PC-3 (cell line): ENCODE measurements at places on chromosomes 4 and X. TPM values are rescaled to one million over a fixed set of nuclear protein-coding genes. Genes with fewer than 3 reads are reported as not detected.
A peak's percentile ranks its signal among the peaks of the same experiment; 100 is the strongest.

The ITIH6 gene
- not detected in 2 replicates for total RNA-seq

The FMR1NB gene
- total RNA-seq, result not detected in 2 replicates

DNA sequence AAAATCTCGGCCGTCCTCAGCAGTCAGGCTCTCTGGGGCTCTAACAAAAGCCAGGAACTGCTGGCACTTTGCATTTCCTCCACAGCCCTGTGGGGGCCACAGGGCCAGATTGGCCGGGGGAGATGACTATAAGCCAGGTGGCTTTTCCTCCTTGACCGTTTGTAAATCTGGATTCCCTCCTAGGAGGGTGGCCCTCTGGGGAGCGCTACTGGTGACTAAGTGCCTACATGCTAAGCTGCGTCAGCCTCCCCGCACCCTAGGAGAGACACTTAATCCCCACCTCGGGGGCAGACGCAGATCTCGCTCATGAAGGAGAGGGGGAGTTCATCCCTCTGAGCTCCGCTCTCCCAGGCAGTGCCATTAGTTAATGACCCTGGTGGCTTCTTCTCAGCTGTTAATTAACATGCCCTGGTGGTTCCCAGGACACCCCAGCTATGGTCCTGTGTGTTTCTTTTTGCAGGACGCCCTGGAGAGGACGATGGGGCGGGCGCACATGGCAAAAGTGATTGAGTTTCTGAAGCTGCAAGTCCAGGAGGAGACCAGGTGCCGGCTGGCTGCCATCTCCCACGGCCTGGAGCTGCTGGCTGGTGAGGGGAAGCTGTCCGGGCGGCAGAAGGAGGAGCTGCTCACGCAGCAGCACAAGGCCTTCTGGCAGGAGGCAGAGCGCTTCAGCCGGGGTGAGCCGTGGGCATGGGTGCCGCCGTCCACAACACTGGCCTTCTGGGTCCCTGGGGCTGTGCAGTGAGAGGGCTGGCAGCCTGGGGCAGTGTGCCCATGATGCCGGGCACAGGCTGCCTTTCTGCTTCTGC, 41.6 kb downstream of the EVC start:
- no peak overlapping the region for H3K4me3 ChIP-seq
- H3K36me3 ChIP-seq, result peaks cover 22% of the 10 kb centered on the region
- H3K27ac ChIP-seq, result peak overlapping the region; percentile 83

DNA sequence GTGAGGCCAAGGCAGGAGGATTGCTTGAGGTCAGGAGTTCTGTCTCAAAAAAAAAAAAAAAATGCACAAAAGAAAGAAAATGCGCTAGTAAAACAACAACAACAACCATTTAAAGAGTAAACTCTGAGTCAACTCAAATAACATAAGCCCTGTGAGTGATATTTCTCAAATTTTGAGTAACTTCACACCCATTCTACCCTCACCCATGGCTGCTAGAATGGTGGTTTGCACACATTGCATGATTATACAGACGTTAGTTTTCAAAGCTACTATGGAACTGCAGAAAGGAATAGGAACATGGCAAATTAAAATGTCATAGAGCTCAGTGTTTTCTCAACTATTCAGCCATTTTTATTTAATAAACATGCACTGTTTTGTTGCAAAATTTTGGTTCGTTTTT, 145.9 kb downstream of the OPHN1 start:
- no peaks in the 10 kb centered on the region for H3K36me3 ChIP-seq
- no peak overlapping the region for H3K27ac ChIP-seq
- no peaks in the 10 kb centered on the region for H3K4me1 ChIP-seq
- no peak for DNase-seq
- no peaks in the 10 kb centered on the region for H3K27me3 ChIP-seq

The NHS gene
- 4.9 and 5.6 TPM in 2 replicates for total RNA-seq

DNA sequence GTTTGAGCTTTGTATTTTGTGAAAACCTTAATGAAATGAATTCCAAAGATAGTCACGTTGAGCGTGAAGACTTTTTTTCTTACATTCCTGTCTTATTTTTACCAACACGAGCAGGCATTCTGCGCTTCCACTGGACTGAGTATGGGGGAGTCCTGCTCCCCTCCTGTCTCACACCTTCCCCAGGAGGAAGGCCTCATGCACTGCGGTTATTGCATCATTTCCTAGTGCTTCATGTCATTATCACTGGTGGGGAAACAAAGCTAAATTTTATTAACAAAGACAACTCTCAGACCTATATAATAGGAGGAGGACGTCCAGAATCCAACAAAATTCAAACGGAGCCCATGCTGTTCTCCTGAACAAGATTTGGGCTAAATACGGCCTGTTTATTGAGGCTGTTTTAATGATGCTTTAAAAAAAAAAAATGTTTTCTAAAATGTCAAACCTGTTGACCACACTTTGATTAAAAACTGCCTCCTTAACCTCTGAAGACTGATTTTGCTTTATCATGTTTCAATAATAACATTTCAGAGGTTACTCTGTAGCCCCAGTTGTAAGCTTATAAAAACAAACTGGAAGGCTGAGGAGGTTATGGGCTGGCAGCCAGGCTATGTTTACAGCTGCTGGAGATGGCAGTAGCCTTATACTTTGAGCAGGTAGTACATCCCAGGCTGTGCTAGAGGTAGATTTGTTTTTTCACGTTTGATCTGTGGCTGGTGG, 118.0 kb downstream of the SOWAHB start:
- no peak overlapping the region for H3K4me3 ChIP-seq
- 0 out of 2 replicates have a peak, but pooled peaks cover 19% of the 10 kb centered on the region for H3K36me3 ChIP-seq
- no peak overlapping the region for H3K27ac ChIP-seq
- H3K4me1 ChIP-seq, result peaks cover 31% of the 10 kb centered on the region
- DNase-seq, result no peak

The GAGE13 gene
- not detected in 2 replicates for total RNA-seq

DNA sequence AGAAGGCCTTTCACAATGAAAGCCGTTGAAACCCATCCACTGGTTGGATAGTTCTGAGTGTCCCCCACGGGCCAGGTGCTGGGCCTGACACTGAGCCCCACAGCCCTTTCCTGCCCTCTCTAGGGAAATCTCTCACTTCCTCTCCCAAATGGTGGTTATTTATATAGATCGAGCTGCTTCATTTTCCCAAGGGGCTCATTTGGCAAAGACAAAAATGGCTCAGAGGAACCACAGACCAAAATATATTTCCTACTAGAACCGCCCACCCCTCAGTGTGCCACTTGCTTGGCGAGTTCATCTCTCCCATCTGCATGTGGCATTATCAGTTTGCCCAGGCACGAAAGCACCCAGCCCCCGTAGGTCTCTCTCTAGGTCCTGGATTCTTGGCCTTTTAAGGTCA, 53.3 kb upstream of the STIM2 start:
- no peak overlapping the region for H3K27ac ChIP-seq
- H3K4me1 ChIP-seq, result peaks cover 6% of the 10 kb centered on the region

The OTC gene
- not detected in 2 replicates for total RNA-seq

The MAGEA8 gene
- total RNA-seq, result not detected in 2 replicates

DNA sequence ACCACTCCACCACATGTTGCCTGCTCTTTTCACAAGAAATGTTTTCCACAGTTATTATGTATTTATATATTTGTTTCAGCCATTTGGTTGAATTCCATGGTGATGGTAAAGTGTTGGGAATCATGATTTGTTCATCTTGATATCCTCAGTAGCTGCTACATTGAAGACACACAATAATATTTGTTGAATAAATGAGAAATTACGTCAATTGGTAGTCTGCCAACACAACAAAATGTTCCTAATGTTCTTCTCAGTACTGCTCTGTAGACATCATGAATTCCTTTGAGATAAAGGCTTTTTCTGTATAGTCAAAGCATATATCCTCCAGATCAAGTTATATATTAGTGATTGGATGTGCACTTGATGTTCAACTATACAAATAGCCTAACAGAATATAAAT, 29.5 kb downstream of the CXXC4 start:
- no peaks in the 10 kb centered on the region for H3K4me1 ChIP-seq
- DNase-seq, result no peak
- H3K27ac ChIP-seq, result no peak overlapping the region

- DNase-seq, result peak; percentile 17
These were observed 3.1 kb downstream of the MAMLD1 start for GRCh38 chrX:150365990-150366911.

The CT45A1 gene
- not detected in 2 replicates for total RNA-seq

GRCh38 chr4:76716020-76716419, 181.9 kb downstream of the SOWAHB start:
- no peaks in the 10 kb centered on the region for H3K27me3 ChIP-seq
- no peak overlapping the region for H3K4me3 ChIP-seq
- H3K4me1 ChIP-seq, result peaks cover 22% of the 10 kb centered on the region; the same call in 1 of the 2 replicates

DNA sequence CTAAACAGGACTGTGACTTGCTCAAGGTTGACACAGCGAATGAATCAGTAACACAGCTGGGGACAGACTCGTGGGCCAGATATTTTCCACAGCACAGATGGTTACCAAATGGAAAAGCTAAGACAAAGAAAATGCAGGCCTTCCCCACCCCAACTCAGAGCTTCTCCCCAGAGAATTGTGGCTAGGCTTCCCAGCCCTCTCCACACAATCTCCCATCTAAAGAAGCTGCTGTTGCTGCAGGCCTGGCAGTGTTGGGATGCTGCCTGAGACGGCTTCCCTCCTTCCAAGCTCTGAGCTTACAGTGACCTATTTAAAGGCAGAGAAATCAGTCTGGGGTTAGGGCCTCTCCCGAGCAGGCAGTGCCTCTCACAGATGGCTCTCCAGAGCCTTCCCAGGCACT, 46.5 kb upstream of the PGRMC1 start:
- no peak for DNase-seq
- no peak overlapping the region for H3K27ac ChIP-seq
- H3K4me1 ChIP-seq, result no peaks in the 10 kb centered on the region
- H3K36me3 ChIP-seq, result no peaks in the 10 kb centered on the region

DNA sequence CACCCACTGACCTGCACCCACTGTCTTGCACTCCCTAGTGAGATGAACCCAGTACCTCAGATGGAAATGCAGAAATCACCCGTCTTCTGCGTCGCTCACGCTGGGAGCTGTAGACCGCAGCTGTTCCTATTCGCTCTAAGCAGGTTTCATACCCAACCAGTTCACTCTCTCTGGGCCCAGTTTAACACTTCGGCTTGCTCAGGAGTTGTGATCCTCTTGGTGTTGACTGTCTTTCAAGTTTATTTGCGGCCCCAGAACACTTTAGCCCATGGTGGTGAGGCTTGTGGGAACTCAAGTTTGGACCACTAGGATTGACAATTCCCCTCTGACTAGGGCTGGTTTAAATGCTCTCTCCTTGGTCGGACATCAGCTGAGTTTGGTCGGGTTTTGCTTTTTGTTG, 147.0 kb downstream of the DACH2 start:
- no peak overlapping the region for H3K27ac ChIP-seq
- no peak for DNase-seq
- H3K4me3 ChIP-seq, result no peak overlapping the region
- no peaks in the 10 kb centered on the region for H3K4me1 ChIP-seq
- H3K36me3 ChIP-seq, result no peaks in the 10 kb centered on the region

The SNX12 gene
- total RNA-seq, result 43.9 and 48.4 TPM in 2 replicates

DNA sequence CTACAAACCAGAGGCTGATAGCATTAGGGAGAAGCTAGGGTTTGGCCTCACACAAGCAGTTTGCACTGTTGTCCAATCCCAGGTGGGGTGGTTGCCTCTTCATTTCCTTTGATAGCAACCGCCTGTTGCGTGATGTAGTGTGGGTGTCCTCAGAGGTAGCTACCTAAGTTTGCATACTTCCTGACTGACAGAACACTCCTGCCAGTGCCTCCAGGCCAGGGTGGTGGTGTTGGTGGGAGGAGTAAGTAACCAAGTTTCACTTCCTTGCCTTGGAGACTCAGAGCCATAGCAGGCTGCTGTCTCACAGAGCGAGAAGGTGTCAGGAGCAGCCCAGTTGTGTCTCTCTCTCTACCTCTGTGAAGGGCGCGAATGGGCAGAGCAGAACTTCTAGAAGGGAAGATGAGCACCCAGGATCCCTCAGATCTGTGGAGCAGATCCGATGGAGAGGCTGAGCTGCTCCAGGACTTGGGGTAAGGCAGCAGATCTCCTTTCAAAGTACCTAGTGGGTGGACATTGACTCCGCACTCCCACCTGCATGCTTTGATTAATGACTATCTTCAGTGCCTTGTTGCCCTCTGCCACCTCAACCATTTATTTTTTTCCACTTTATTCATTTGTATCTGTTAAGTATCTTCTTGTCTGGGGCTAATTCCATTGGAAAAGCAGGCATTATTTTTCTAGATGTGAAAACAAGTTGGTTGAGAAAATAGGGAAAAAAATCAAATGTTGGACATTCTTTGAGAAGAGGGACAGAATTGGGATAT, at the start of gene DAPP1:
DAPP1 (plus strand) TSS at position 283 of the 764 bp plus-strand sequence; CDS start at position 370, 87 bp downstream.
- H3K27ac ChIP-seq, result peak within 1 kb of the TSS; percentile 99
- H3K36me3 ChIP-seq, result no peaks in the 10 kb centered on the region
- peaks cover 40% of the 10 kb centered on the region for H3K4me1 ChIP-seq
- H3K27me3 ChIP-seq, result no peaks in the 10 kb centered on the region

DNA sequence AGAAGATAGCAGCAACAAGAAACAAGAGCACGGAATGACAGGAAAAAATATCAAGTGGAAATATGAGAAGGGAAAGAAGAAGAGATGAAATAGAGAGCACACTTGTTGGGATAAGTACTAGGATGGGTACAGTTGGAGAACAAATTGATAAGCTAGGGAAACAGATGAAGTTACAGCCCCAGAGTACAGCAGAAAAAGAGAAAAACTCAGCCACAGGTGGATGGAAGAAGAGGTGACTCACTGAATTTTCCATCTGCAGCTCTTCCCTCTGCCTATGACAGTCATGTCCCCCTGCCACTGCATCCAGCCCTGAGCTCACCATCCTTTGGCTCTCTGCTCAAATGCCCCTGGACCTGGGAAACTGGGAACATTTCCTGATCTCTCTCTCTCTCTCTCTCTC, 209.0 kb downstream of the BCOR start:
- H3K27ac ChIP-seq, result no peak overlapping the region
- H3K36me3 ChIP-seq, result no peaks in the 10 kb centered on the region
- no peak overlapping the region for H3K4me3 ChIP-seq
- H3K27me3 ChIP-seq, result no peaks in the 10 kb centered on the region
- no peak for DNase-seq

GRCh38 chr4:25760518-25761157, 102.2 kb downstream of the SEL1L3 start:
- H3K36me3 ChIP-seq, result no peaks in the 10 kb centered on the region
- no peak overlapping the region for H3K4me3 ChIP-seq
- H3K27ac ChIP-seq, result no peak overlapping the region
- no peaks in the 10 kb centered on the region for H3K27me3 ChIP-seq
- no peaks in the 10 kb centered on the region for H3K4me1 ChIP-seq

GRCh38 chr4:65599340-65599739, 70.9 kb downstream of the EPHA5 start:
- peak; percentile 62 for DNase-seq
- H3K36me3 ChIP-seq, result no peaks in the 10 kb centered on the region
- no peaks in the 10 kb centered on the region for H3K4me1 ChIP-seq
- no peak overlapping the region for H3K27ac ChIP-seq
- no peak overlapping the region for H3K4me3 ChIP-seq
- H3K27me3 ChIP-seq, result no peaks in the 10 kb centered on the region

DNA sequence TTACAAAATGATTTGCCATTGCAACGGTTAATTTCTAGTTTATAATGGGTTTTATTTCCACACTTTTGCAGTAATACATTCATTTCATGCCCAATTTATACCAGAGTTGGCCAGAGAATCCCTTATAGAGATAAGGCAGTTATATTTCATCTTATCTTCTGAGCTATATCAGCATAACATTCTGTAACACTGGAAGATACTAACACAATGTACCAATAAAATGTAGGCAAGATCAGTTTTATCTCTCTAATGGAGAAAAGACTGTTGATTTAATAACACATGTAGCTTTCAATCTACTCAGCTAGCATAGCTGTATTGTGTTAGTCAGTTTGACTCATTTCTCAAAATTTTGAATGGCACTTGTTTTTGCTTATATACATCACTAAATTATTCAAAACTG, 738.6 kb downstream of the TRAM1L1 start:
- no peaks in the 10 kb centered on the region for H3K27me3 ChIP-seq
- no peak overlapping the region for H3K4me3 ChIP-seq
- H3K36me3 ChIP-seq, result no peaks in the 10 kb centered on the region
- no peaks in the 10 kb centered on the region for H3K4me1 ChIP-seq
- no peak overlapping the region for H3K27ac ChIP-seq
- DNase-seq, result no peak

The SPINK2 gene
- not detected in 2 replicates for total RNA-seq

The CXCL1 gene
- 239 and 267 TPM in 2 replicates for total RNA-seq
